Central memory CD4-positive, alpha-beta T cell (primary cell): ENCODE measurements at places on chromosomes 3 and 15.

GRCh38 chr3:100756441-100756840 lies 47.1 kb downstream of the TFG start:
- DNase-seq: no peak

DNA sequence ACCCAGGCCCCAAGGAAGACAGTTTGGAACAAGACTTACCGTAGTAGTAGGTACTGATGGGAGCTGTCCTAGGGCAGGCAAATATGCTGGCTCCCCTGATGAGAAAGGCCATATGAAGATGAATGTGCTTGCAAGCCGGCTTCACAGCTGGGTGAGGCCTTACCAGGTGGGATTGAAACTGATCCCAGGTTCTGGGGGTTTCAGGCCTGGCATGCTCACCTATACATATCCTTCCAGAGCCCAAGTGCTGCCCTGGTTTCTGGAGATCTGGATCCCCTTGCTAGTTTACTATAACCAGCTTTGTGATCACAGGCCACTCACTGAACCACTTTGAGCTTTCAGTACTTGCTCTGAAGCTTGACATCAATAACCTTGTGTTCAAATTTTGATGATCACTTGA lies 274.3 kb downstream of the EPHB1 start:
- DNase-seq: no peak

- DNase-seq: no peak
Measured at GRCh38 chr3:15403965-15404364, 23.4 kb downstream of the METTL6 start.

DNA sequence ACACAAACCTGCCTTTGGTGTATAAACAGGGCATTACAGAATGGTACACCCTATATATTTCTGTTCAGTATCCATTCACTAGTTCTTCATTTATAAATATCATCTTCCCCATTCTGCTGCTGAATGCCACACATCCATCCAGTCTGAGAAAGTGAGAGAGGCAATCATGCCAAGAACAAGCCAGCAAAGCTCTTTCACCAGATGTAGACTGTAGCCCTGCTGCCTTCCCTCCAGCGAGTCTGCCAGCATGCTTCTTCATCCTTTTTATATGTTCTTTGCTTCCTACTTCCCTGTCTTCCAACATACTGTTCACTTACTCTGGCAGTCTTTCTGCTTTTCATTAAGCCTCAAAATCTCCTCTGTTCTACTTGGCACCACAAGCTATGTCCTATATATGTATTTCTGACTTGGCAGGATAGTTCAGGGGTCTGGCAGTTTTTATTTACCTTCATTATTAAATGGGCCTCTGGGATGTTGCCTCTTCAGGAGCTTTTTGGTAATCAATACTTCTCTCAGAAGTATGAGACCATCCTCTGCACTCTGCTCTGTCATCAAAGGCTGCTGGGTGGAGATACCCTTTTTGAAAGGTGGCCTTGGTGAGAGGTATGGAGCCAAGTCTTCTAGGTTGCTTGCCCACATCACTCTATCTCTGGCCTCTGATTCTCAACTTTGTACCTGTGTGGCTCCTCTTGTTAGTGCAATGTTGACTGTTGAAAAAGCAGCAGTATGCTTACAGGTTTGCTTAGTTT lies 48.6 kb downstream of the CHP1 start:
- no peak for DNase-seq

- DNase-seq: no peak
Measured at GRCh38 chr15:89244574-89244903, 760 bp downstream of the FANCI start.

- DNase-seq: no peak
Measured at GRCh38 chr15:94579286-94579685, 347.9 kb downstream of the MCTP2 start.

- no peak for DNase-seq
Measured at GRCh38 chr15:57861815-57862586, 155.5 kb downstream of the POLR2M start.

DNA sequence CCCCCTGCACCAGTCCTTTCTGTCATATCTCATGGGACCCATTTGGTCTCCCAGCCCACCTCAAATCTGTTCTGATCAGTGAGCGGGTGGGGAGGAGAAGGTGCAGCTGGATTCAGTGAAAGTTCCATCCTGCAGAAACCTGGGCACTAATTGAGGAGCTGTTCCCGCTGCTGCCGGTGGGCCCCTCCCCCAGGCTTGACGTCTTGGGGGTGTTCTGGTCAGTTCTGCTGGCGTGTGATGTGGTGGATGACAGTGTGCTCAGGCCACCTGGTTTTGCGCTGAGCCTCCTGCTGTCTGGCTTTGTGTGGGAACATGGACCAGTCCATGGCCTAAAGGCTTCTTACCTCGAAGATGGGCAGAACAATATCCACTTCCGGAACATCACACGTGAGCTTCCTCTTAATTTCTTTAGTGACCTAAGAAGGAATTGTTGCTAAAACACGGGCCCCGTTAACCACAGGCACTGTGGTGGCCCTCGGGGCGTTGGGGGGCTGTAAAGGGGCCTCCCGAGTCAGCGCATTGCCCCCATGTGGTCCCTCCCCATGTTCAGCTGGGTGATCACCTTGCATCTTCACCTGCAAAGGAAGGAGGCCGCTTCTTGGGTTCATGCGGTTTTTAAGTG lies 59.7 kb downstream of the RGMA start:
- no peak for DNase-seq

DNA sequence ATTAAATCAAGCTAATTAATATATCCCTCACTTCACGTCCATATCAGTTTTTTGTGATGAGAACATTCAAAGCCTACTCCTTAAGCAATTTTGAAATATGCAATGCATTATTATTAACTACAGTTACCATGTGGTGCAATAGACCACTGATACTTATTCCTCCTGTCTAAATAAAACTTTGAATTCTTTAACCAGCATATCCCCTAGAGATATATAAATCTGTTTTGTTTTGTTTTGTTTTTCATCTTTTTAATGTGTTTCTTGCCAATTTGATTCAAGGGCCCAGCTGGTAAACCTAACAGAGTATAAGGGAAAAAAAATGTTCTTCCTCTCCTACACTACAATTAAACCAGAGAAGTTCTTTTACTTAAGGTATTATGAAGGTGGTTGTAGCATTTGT lies 524.2 kb downstream of the NAALADL2 start:
- no peak for DNase-seq

- DNase-seq: no peak
Measured at GRCh38 chr3:39960515-39961191, 151.2 kb downstream of the MYRIP start.

- no peak for DNase-seq
Measured at GRCh38 chr3:55094676-55095075, 166.8 kb upstream of the LRTM1 start.
